NCI-H69 (cell line): ENCODE measurements at places on chromosomes 1 and 21.

GRCh38 chr1:183206538-183207122 lies 20.6 kb downstream of the LAMC2 start:
- peak; percentile 69 for DNase-seq

DNA sequence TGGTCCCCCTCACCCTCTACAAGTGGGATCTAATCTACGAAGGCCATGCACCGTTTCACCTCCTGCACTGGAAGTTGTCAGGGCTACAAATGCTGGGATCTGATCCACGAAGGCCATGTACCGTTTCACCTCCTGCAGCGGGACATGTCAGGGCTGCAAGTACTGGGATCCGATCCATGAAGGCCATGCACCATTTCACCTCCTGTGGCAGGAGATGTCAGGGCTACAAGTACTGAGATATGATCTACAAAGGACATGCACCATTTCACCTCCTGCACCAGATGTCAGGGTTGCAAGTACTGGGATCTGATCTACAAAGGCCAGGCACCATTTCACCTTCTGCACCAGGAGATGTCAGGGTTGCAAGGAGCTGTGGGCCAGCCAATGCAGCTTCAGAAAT lies 7.0 kb downstream of the ALDH4A1 start:
- no peak for DNase-seq

GRCh38 chr21:40294345-40294744 lies 427.1 kb downstream of the PCP4 start:
- DNase-seq, result peak; percentile 13

DNA sequence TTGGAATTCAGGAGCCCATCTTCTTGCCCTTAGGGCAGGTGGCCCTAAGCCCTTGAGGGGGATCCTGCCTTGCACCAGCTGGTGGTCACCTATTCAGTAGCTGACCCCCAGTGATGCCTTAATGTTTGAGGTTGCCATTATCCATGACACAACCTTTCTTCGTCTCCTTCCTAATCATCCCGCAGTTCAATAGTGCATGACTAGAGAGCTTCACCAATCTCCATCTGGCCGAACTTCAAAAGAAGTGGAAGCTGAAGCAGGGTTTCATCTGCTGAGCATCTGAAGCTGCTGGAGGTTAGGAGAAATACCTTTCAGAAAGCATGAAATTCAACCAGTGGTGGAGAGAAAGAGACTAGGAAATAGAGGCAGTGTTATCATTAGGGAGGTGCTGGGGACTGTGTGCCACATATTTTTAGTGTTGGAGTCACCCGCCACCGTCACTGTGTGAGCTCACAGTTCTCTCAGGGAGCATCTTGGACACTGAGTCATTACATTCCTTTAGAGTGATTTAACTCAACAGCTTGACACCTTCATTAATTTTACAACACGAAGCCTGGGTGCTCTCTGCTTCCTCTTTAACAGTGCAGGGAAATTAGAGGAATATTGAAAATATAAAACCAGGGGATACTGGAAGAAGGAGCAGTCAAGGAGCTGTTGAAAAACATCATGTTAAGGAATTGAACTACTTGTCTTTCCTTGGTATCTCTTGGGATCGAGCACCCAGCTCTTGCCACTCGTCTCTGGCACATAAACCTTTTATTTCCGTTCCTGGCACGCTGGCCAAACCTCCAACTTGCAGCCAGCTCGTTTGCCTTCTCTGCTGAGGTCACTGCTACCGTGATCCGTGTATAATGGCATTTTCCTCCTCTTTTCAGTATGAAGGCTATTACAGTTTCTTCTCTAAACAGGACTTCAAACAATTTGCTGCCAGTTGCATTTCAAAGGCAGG lies 53.6 kb downstream of the PEX14 start:
- DNase-seq, result peak; percentile 23

GRCh38 chr1:174276087-174276486 lies 116.8 kb downstream of the RABGAP1L start:
- DNase-seq, result no peak
